Uterus (tissue), 4 donors: ENCODE measurements at places on chromosomes 3 and 15.

DNA sequence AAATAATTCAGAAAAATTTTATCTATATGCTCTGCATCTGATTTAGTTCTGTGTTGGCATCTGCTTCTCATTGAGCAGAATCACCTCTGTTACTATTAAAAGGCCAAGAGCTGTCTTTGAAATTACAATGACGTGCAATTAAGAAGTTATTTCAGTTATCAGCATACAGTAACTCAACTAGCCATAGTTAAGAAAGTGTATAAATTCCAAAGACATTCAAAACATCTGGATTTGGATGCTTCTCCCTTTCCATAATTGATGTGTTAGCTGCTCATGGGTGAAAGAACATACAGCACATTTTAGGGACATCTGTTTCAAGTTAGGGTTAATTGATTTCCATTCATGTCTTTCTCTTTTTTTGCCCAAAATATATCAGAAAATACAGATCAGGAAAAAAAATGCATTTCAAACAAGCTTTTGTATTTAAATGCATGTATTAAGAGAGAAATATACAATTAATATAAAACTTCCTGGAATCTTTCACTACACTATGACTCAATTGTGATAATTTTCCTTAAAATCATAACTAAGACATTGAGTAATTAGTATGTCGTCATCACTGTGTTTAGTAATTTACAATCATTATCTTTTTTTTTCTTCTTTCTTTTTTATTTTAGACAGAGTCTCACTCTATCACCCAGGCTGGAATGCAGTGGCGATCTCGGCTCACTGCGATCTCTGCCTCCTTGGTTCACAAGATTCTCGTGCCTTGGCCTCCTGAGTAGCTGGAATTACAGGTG is 82.7 kb upstream of the MBNL1 start:
- no peak overlapping the region for H3K4me3 ChIP-seq
- no peaks in the 10 kb centered on the region for H3K27me3 ChIP-seq
- H3K27ac ChIP-seq: no peak overlapping the region
- H3K4me1 ChIP-seq: no peaks in the 10 kb centered on the region
- no peak for DNase-seq

- H3K4me1 ChIP-seq: peaks cover 7% of the 10 kb centered on the region
- no peaks in the 10 kb centered on the region for H3K36me3 ChIP-seq
- DNase-seq: no peak
- no peak overlapping the region for H3K4me3 ChIP-seq
Measured at GRCh38 chr15:64521726-64522164, 61.4 kb downstream of the ZNF609 start.

GRCh38 chr15:86903642-86904421 is 824.2 kb downstream of the AGBL1 start:
- DNase-seq: no peak
- H3K27me3 ChIP-seq: no peaks in the 10 kb centered on the region
- no peak overlapping the region for H3K4me3 ChIP-seq
- no peak overlapping the region for H3K27ac ChIP-seq
- no peaks in the 10 kb centered on the region for H3K36me3 ChIP-seq

DNA sequence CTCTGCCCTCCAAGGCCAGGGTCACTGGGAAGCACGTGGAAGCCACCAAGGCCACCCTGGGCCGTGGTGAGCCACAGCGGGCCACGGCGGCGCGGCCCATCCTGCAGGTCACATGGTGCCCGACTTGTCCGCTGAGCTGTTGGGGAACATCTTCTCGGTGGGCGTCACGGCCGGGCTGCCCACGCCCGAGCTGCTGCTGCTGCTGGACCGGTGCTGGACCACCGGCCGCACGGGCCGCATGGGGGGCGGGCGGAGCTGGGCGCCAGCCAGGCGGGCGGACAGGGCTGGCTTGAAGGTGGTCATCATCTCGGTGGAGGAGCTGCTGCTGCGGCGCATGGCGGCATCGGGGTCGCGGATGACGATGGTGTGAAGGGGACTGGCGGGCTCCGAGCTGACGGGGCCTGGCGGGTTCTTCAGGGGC is 22.1 kb upstream of the RAD18 start:
- DNase-seq: no peak
- H3K36me3 ChIP-seq: no peaks in the 10 kb centered on the region
- no peaks in the 10 kb centered on the region for H3K4me1 ChIP-seq
- H3K4me3 ChIP-seq: no peak overlapping the region
- no peak overlapping the region for H3K27ac ChIP-seq
- no peaks in the 10 kb centered on the region for H3K27me3 ChIP-seq

DNA sequence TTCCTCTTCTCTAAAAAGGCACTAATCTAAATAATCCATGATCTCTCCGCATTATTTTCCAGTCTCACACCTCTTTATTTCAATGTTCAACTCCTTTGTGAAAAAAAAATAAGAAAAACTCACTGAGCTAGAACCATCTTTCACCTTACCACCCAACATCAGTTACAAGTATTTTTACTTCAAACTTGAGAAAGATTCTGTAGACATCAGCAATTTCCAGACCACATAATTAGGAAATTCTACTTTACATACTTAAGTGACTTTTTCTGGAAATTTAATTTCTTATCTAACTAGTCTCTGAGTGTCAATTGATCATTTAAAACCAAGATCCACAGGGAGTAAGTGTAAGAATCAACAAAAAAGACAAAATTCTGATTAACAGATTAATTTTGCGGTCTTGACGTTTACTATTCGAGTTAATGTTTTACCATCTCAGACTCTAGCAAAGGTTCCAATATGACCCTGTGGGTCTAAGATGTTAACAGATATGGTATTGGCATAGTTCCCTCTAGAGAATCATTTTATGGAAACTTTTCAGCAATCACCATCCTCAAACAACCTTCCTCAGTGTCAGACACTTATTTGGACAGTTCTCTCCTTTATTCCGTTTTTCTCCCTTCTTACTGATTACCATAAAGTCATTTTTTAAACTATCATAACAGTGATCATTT is 5.1 kb downstream of the ATP13A3 start:
- H3K36me3 ChIP-seq: no peaks in the 10 kb centered on the region
- H3K4me1 ChIP-seq: peaks cover 7% of the 10 kb centered on the region
- H3K4me3 ChIP-seq: no peak overlapping the region
- no peaks in the 10 kb centered on the region for H3K27me3 ChIP-seq
- H3K27ac ChIP-seq: no peak overlapping the region

- peaks cover 7% of the 10 kb centered on the region for H3K4me1 ChIP-seq
- H3K27ac ChIP-seq: no peak overlapping the region
- H3K4me3 ChIP-seq: no peak overlapping the region
- no peaks in the 10 kb centered on the region for H3K36me3 ChIP-seq
Measured at GRCh38 chr3:126467611-126467955, 8.1 kb downstream of the ZXDC start.

DNA sequence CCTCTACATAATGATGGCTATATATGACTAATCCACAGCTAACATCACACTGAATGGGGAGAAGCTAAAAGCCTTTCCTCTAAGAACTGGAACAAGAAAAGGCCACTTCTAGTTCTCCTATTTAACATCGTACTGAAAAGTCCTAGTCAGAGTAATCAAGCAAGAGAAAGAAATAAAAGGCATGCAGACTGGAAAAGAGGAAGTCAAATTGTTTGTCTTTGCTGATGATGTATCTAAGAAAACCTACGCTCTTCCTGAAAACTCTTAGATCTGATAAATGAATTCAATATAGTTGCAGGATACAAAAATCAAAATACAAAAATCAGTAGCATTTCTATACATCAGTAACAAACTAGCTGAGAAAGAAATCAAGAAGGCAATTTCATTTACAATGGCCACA is 116.9 kb downstream of the TP63 start:
- no peaks in the 10 kb centered on the region for H3K4me1 ChIP-seq
- H3K27me3 ChIP-seq: no peaks in the 10 kb centered on the region
- no peak for DNase-seq
- no peak overlapping the region for H3K4me3 ChIP-seq
- no peaks in the 10 kb centered on the region for H3K36me3 ChIP-seq

DNA sequence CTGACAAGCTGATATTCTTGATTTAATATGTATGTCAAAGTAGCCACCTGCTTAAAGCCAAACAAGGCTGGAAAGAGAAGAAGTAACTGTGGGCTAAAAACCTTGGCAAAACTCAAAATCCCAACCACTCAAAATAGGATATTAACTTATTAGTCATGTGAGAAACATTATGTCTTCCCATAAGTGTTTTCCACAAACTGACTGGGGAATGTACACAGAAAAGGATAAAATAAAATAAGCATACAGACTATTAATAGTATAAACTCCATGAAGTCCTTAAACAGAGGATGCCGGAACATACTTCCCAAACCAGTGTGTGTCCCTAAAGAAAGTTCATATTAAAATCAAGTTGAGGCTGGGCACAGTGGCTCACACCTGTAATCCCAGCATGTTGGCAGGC is 263.7 kb upstream of the THBS1 start:
- H3K4me3 ChIP-seq: no peak overlapping the region
- H3K4me1 ChIP-seq: no peaks in the 10 kb centered on the region
- H3K27me3 ChIP-seq: no peaks in the 10 kb centered on the region

GRCh38 chr3:175593331-175593730 is 734.2 kb downstream of the NAALADL2 start:
- no peak for DNase-seq
- no peaks in the 10 kb centered on the region for H3K4me1 ChIP-seq

- peak overlapping the region; percentile 84 for H3K4me3 ChIP-seq
- no peaks in the 10 kb centered on the region for H3K36me3 ChIP-seq
- peaks cover 5% of the 10 kb centered on the region for H3K4me1 ChIP-seq
- H3K27me3 ChIP-seq: no peaks in the 10 kb centered on the region
- H3K27ac ChIP-seq: peak overlapping the region; percentile 96
Measured at GRCh38 chr3:132660811-132661070, 612 bp downstream of the UBA5 start.

GRCh38 chr15:47609693-47610092 is 107.6 kb upstream of the SEMA6D start:
- no peak for DNase-seq
- no peaks in the 10 kb centered on the region for H3K36me3 ChIP-seq
- no peaks in the 10 kb centered on the region for H3K4me1 ChIP-seq
- H3K27me3 ChIP-seq: no peaks in the 10 kb centered on the region
- H3K27ac ChIP-seq: no peak overlapping the region

DNA sequence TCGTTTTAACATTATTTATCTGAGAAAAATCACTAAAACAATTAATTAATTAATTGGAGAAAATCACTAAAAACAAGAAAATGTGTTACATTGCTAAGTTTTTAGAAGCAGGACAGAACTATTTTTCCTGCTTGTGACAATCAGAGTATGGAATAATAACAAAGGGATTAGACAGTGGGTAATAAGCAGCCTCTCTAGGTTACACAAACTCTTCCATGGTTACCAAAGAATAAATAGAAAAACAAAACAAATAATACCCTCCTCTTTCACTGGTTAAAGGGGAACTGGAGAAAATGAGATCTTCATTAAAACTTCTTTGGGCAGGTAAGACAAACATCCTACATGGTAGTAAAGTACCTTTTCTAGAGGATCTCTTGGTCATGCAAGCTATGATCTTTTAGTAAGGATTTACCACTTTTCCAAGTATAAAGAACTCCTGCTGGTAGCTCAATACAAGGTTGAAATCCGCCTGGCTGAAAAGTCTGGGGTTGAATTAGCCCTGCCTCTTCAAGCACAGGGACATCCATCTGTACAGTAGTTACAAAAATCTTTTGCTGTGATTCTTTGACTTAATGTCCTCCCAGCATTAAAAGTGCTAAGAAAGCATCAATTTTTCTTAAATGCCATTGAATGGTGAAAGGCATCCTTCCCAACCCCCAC is 2.5 kb upstream of the PLCH1 start:
- no peaks in the 10 kb centered on the region for H3K27me3 ChIP-seq
- H3K4me3 ChIP-seq: no peak overlapping the region
- no peaks in the 10 kb centered on the region for H3K4me1 ChIP-seq
- H3K27ac ChIP-seq: no peak overlapping the region

DNA sequence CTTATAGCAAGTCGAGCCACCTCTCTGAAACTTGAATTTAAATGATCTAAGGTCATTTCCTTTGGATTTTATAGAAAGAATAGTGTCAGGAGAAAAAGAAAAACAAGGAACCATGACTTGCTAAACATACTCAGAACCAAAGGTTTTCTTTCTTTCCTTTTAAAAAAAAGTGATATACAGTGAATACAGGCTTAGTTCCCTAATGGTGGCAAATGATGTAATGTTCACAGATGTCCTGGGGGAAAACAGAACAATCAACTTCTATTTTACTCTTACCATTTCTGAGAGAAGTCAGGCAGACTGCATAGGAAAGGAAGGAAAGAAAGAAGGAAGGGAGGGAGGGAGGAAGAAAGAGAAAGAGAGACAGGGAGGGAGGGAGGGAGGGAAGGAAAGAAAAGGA is 56.5 kb downstream of the ST6GAL1 start:
- no peaks in the 10 kb centered on the region for H3K27me3 ChIP-seq
- H3K4me1 ChIP-seq: no peaks in the 10 kb centered on the region
- H3K36me3 ChIP-seq: no peaks in the 10 kb centered on the region
- no peak overlapping the region for H3K27ac ChIP-seq

DNA sequence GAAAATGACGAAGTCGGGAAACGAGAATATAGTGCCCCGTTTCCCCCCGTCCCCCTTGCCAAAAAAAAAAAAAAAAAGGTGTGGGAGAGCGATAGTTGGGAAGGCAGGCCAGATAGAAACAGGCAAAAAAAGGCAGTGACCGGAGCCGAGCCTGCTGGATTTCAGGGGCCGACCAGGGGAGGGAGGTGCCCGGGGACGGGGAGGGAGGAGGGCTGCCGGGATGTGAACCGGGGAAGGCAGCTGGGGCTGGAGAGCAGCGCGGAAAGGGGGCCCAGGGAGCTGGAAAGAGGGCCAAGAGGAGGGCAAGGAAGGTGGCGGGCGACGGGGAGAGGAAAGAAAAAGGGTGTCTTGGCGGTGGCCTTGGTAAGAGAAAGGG is 837 bp downstream of the LRRN1 start:
- peak; percentile 19 for DNase-seq
- H3K4me3 ChIP-seq: peak overlapping the region; percentile 51
- H3K4me1 ChIP-seq: no peaks in the 10 kb centered on the region
- H3K36me3 ChIP-seq: no peaks in the 10 kb centered on the region

DNA sequence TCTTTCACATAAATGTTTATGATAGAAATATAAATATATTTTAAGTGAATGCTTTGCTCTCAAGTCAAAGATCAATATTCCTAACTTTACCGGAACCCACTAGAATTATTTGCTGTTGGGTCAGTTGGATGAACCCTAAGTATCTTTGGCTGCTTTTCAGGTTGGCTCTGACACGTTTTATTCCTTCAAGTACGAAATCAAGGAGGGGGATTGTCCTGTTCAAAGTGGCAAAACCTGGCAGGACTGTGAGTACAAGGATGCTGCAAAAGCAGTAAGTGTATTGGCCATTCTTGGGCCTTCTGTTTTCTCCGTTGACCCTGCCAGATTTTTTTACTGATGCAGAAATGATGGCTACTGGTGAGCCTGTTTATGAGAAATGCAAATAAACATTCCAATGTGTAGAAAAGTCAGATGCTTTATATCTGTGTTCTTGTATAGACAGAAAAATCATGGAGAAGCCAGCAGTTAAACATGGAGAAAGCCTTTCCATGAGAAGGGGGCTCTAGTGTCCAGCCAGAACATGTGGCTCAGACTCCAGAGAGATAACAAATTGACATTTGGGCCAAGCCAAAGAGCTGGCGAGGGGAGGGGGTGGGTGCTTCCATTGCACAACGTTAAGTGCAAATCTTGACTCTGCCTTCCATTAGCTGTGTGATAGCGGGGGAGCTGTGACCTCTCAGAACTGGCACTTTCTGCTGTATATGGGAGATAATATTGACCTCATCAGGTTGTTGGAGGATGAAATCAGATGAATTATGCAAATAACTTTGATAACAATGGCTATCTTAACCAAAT is 3.0 kb downstream of the KNG1 start:
- H3K27me3 ChIP-seq: no peaks in the 10 kb centered on the region
- H3K4me1 ChIP-seq: no peaks in the 10 kb centered on the region
- no peak overlapping the region for H3K27ac ChIP-seq
- no peaks in the 10 kb centered on the region for H3K36me3 ChIP-seq
- no peak for DNase-seq
